Common myeloid progenitor, CD34-positive (primary cell): ENCODE measurements at places on chromosomes 3 and 15.

- DNase-seq: no peak
These were observed 12.1 kb upstream of the WDR5B start for GRCh38 chr3:122427857-122428471.

- peak; percentile 18 for DNase-seq
These were observed 97.7 kb upstream of the TBC1D5 start for GRCh38 chr3:17840126-17840525.

DNA sequence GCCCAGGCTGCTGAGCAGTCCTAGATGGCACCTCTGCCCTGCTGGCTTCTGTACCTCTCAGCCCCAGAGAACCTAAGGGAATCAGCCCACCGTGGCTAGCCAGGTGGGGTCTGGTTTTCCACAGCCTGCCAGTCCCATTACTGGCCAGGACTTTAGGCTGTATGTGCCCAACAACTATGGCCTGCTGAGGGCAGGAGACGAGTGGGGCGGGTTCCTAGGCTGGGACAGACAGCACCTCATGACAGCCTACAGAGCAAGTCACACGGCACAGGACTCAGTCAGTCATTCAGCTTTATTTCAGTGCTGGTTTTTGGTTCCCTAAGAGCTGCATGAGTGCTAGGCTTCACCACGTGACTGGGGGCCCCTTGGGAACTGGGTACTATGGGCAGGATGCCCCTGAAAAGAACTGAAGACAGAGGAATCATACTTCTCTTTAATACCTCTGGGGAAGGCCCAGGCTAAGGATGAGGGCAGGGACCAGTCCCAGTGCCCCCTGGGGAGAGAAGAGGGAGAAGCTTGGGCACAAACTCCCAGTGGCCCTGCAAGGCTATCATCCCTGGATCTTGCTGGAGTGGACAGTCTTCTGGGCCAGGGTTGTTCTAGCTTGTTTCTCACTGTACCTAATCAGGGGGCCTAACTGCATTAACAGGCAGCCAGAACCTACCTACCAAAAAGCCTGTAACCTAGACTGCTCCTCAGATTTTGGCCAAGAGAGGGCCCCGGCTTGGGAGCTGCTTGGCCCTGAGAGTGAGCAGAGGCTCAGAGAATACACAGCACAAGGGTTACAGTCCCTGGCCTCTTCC, 14.8 kb downstream of the CLK3 start:
- DNase-seq: peak; percentile 13

- no peak for DNase-seq
These were observed 52.1 kb downstream of the VGLL4 start for GRCh38 chr3:11591391-11592282.

DNA sequence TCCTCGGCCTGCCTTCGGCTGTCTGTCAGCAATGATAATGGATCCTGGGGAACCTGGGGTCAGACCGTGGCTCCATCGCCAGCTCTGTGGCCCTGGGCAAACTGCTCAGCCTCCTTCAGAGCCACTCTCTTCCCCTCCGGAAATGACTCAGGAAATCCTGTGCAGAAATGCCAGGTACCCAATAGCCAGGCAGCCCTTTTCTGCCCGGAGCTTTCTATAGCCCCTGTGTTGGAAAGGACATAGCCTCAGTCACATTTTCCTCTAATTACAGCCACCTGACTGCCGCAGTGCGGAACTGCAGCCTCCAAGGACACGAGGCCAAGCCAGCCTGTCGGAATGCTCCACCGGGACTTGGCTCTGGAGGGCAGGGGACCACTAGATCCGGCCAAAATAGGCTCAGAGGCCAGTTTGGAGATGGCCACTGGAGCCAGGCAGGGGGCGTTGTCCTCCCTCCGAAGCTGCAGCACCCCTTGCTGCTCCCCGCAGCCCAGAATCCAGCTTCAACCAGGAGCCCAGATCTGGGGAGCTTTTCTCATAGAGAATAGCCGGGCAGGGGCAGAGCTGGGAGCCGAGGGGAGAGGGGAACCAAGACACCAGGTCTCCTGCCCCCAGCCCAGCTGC, 11.6 kb upstream of the ZXDC start:
- DNase-seq: peak; percentile 30

- no peak for DNase-seq
These were observed 49.7 kb upstream of the ACP3 start for GRCh38 chr3:132267391-132267993.

DNA sequence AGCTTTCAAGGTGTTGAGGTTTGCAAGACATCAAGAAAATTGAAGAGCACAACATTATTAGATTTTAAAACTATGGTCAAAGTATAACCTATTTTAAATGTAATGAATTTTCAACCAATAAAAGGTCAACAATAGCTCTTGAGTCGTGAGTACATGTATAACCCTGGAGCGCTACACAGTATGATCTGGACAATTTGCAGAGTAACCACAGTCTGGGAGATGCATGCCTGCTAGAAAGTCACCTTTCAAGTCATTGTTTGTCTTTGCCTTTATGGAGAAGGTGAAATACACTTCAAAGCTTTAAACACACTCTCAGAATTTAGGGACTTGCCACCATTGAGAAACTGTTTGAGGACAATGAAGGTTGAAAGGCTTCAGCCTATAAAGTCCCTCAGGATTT, 112.6 kb upstream of the ALCAM start:
- DNase-seq: no peak

DNA sequence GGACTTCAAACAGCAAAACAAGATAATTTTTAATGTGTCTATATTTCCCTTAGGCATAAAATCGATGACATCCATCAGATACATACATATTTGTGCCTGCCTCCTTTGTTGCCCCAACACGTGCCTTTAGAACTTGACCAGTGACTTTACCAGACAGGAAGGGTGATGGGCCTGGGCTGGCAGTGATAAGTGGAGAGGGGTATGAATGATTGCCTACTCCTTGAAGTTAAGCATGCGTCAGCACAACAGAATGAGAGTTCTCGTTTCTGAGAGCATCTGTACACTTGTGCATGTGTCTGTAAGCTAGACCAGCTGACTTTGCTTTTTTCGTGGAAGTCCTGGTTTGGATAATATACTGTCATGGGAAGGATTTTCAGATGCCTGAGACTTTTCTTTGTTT, 54.9 kb upstream of the COL6A6 start:
- peak; percentile 29 for DNase-seq

DNA sequence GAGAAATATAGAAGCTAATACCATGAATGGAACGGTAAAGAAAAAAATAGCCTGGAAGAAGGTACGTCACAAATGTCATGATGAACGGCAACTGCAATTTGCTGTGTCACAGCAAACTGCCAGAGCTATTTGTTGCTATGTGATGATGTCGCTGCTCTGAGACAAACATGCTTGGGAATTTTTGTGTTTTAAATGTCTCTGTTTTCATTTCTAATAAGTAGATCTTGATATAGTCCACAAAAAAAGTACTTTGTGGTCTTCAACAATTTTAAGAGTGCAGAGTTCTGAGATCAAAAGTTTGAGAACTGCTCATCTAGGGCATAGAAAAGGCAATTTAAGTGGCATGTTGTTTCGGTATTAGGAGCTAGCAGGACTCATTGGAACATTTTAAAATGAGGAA, 4.3 kb upstream of the NR1D2 start:
- peak; percentile 43 for DNase-seq

GRCh38 chr3:52532838-52533622, 627 bp downstream of the NT5DC2 start:
- DNase-seq: peak; percentile 29

DNA sequence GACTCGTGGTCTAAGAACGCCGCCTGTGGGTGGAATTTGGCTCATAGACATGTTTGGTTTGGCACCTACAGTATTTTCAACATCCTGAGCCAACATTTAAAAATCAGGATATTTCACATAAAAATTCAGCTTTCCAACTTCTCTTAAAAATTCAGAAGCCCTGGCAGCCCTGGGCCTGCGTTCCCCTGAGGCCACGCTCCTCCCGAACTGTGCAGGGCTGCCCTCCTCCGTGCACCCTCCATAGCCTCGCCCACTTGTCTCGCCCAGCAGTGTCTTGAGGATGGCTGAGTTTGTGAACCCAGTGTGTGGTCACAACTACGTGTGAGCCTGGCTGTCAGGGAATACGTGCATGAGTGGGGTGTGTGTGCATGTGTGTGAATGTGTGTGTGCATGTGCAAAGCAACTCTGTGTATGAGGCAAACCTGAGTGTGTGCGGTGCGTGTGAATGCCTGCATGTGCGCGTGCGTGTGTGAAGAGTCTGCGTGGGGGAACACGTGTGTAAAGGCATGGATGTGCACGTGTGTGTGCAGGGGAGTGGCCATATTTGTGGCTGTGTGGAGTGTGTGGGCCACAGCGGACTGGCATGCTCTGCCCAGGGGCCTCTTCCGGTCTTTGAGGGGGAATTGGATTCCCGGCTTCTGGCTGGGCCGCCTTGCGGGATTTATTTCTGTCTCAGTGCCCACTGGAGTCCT, 30.9 kb downstream of the PTH1R start:
- DNase-seq: no peak

DNA sequence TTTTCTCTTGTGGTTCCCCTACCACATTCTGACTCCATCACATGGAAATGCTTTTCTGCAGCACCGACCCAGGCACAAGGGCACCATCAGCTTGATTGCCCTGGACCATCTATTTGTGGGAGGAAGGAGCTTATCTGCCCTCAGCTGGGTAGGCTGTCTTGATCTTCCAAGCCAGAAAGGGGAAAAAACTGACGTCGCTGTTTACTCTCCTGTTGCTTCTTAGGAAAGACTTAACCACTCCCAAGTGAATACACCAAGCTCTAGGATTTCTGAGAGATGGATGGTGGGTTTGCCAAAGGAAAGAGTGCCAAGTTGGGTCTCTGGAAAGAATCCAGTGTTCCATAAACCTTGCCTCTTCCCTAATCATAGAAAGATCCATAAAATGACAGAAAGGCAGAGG, 4.0 kb downstream of the TNFAIP8L3 start:
- no peak for DNase-seq

DNA sequence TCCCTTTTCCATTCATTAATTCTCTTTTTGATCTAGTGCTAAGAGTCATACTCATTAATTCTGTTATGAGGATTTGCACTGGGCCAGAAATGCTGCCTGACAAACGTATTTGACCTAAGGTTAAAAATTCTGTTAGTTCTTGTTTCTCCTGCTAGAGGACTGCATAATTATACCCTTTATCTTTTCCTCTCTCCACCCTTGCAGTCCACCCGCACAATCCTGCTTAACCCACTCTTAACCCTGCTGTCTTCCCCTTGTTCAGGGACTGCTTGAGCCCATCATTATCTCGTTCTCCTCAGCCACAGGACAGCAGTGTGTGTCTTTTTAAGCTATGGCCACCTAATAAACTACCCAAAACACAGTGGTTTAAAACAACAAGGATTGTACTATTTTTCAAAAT, 31.1 kb upstream of the DYNC1LI1 start:
- DNase-seq: no peak

DNA sequence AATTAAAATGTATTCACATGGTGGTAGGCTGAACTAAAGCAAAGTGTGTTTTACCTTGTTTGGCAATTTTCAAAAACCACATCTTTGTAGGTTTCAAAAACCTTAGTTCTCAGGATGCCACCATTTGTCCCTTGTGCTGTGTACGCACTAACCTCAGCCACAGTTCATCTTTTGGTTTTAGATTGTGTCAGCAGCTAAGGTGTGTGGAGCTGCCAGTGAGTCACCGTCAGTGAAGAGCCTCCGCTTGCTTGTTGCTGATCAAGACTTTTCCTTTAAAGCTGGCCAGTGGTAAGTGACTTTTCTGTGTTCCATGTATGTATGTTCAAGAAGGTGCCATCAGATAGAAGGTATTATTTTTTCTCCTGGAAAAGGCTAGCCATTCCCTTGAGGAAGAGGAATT, 21.1 kb downstream of the OXNAD1 start:
- peak; percentile 23 for DNase-seq

GRCh38 chr3:94036909-94037507, 8.6 kb upstream of the STX19 start:
- peak; percentile 13 for DNase-seq

GRCh38 chr3:28768439-28768838, 419.8 kb upstream of the AZI2 start:
- DNase-seq: peak; percentile 2

DNA sequence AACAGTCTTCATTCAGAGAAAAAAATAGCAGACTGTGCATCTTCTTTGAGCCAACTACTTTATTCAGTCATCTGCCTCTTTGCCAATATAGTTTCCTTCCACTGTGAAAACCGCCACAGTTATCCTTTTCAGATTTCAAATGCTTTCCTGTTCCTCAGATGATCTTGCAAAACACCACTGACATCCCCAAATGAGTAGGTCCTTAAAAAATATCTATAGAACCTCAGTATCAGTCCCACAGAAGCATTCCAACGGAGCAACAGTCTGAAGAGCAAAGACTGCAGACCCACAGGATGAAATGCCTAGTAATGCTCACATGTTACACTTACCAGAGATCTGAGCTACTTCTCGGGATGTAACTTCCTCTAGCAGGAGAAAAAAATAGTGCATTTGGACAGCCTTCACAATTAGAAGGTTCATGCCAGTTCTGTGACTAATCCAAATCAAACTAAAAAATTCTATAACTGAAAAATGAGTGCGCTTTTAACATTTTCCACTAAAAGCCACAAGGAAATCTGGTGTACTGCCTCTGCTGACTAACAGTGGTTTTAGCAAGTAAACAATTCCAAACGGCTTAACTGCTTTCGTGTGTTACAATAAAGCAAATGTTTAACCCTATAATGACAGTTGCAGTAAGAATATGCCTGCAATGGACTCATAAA, at the start of gene ANKRD28:
Gene ANKRD28, minus strand, starts transcription at position 338 of the 662 bp plus-strand sequence. CDS start 1,458 bp downstream, outside the sequence.
- peak; percentile 98 for DNase-seq

DNA sequence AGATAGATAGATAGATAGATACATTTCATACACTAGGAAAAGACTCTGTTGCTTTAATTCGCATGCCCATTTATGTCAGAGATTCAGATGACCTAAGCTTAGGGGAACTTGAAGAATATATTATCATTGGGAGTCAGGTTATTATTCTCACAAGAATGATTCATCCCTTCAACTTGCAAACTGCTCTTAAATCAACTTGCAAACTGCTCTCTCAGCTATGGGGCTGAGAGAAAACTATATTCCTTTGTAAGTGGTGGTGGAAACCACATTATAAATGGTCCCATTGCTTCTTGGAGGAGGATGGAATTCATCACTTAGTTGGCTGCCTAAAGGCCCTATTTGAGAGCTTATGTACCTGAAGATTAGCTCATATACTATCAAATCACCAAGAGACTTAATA, 160.9 kb upstream of the STAC start:
- no peak for DNase-seq

DNA sequence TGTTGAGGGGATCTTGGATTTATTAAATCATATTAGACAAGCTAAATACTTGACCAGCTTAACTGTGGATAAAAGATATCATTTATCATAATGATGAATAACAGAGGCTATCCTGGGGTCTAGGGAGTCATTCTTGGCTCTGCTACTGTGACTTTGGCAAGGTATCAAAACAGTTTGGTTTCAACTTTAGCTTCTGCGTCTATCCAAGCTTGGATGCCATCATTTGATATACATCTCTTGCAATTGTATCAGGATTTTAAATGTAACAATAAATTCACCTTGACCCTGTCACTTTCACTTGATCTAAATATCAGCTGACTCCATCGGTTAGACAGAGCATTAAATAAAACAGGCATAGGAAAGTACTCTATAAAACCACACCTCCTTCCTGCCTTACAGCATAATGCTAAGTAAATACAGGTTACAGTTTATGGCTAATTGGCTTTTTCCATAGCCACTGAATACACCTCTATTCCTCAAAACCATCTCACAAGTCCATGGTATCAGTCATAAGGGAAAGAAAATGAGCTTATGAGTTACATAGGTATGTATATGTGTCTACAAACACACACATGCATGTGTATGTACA, 262.9 kb downstream of the CTNNB1 start:
- no peak for DNase-seq

- DNase-seq: peak; percentile 86
These were observed 80.2 kb downstream of the MTHFS start for GRCh38 chr15:79816571-79816970.

- DNase-seq: no peak
These were observed 1.9 kb downstream of the NFKBIZ start for GRCh38 chr3:101851072-101851770.

GRCh38 chr3:19229086-19229485, 80.8 kb downstream of the KCNH8 start:
- no peak for DNase-seq
